ENCODE measurements at places on chromosomes 4 and X.

GRCh38 chrX:20140420-20140819 is 1.2 kb downstream of the EIF1AX start:
- DNase-seq: no peak

DNA sequence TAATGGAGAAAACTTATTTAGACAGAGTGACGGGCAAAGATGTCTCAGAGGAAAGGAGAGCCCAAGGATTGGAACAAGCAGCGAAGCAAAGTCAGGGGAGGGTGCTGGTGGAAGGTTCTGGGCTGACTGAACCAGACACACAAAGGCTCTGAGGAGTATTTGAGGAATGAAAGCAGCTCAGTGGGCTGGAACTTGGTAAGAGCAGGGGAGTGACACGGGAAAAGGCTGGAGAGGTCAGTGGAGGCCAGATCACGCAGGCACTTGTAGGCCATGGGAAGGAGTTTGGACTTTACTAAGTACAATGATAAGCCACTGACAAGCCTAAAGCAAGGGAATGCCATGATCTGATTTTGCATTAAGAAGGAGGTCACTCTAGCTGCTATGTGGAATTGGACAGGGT is 71.4 kb downstream of the TSC22D3 start:
- DNase-seq: no peak

DNA sequence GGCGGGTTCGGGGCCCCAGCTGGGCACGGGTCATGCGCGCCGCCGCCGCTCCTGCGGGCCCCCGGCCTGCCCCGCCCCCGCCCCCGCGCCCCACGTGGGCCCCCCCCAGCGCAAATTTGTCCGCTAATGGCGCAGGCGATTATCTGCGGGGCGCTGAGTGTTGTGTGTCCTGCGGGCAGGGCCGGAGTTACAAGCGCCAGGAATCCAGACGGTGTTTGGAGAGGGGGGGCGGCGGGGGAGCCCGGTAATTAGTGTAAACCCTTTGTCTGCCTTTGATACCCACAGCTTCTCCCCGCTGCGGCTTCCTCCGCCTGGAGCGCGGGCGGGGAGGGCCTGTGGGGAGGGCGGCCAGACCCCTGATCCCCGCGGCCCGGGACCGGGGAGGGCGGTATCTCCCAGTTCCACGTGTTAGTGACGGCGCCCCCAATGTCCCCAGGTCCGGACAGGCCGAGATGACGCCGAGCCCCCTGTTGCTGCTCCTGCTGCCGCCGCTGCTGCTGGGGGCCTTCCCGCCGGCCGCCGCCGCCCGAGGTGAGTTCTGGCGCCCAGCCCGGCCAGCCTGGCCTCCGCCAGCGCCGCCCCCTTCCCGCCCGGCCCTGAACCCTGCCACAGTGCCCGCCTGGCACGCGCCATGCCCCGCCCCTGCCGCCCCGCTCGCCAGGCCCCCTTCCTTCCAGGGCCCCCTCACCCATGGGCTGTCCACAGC is 761 bp downstream of the FGFRL1 start:
- no peak for DNase-seq

DNA sequence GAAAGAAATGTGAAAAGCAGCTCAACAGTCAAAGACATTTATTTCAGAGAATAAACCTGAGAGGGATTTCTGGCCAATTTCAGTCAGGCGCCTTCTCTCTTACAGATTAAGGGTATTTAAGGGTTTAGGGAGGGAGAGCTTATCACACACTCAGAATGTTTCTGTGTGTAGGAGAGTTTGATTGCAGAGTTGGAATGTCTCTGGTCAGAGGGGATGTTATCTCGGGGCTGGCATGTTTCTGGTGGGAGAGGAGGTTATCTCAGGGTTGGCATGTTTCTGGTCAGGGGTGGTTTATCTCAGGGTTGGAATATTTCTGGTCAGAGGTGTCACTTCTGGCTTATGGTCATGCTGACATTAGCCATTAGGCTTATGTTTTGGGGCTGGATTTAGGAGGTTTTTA is 1920.5 kb upstream of the PCDH7 start:
- DNase-seq: no peak

GRCh38 chr4:73944061-73944875 is 37.6 kb downstream of the PF4 start:
- DNase-seq: no peak

- DNase-seq: no peak
Measured at GRCh38 chr4:7189475-7190277, 2.7 kb upstream of the SORCS2 start.

DNA sequence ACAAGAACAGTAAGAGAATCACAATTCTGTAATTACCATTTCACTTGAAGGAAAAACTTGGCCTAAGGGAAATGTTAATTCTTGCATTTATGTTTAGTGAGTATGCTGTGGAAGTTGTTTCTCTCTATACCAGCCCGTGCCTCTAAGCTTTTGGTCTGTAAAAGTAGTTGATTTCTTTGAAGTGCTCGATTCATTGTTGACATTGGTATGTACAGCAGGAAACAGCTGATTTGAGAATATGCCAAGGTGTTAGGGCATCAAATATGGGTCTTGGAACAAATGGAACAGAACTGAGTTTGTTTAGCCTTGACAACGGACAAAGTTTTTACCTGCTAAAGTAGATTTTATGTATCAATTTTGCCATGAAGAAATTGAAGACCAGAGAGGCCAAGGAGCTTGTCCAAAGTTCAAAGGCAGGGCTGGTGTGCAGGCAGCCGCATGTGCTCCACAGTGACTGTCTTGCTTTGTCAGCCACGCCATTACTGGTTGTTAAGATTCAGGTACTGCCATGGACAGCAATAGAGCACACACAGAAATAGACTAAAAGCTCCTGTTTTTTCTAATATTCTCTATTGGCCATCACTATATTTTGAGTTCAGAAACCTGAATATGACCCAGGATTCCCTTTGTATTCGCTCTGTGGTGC is 75.5 kb upstream of the TLR3 start:
- DNase-seq: no peak

GRCh38 chrX:10010686-10011085 is 43.5 kb downstream of the CLDN34 start:
- no peak for DNase-seq

- no peak for DNase-seq
Measured at GRCh38 chrX:143165778-143166177, 140.1 kb downstream of the SPANXN4 start.

Measured in SW 1271 (cell line).